CD4-positive, alpha-beta T cell treated with Interleukin-4 for 1 hour (primary cell): ENCODE measurements at places on chromosomes 7 and 10.

DNA sequence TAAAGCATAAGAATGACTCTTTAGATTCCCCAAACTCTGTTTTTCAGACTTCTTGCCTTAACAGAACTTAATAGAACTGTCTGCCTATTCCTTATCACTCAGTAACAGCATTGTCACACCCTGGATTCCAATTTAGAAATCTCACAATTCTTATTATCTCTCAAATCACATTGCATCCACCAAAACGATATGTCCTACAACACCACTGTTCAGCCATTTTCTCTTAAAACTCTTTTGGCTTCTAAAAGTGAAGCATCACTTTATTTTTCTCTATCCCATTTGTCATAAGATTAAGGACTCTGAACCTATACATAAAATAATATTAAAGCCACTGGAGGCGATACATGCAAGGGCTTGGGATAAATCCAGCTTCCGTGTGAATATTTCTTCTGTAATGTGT lies 1.2 kb upstream of the CPED1 start:
- DNase-seq = no peak

GRCh38 chr7:140048138-140048537 lies 14.6 kb downstream of the PARP12 start:
- no peak for DNase-seq

DNA sequence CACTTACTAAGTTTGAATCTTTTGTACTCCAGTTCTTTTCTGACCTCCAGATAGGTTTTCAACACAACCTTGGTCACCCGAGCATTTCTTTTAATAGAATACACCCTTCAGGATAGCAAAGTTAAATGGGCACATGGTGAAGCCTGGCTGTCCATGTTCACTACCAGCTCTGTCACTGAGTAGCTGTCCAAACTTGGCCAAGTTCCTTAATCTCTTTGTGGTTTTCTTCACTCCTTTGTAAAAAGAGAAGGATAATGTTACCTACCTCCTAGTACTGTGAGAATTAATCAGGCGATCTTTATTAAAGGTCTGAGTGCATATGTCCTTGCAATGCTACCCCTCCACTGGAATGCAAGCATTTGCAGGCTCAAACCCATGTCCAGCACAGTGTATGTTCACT lies 128.1 kb upstream of the PTPRZ1 start:
- DNase-seq = no peak

GRCh38 chr10:60212195-60212594 lies 177.5 kb downstream of the ANK3 start:
- DNase-seq = no peak

DNA sequence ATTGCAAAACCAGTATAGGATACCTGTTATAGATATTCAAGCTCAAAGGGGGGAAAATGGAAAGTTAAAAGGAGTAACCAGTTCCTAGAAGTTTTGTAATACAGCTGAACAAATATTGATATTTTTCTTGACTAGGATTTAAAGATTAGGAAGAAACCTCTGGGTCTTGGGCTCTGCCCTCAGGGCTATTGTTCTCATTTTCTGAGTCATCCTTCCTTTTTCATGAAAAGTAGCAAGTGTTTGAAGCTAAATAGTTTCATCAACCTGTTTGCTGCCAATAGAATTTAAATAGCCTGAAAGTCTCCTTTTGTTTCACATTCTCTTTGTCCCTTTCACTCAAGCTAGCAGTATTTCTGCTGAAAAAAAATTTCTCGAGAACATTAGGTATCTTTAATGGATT lies 1061.1 kb upstream of the GHITM start:
- no peak for DNase-seq
